ENCODE measurements at places on chromosomes 3 and 15. TPM values are rescaled to one million over a fixed set of nuclear protein-coding genes. Genes with fewer than 3 reads are reported as not detected.

The PCNP gene
- polyA plus RNA-seq, result 197 TPM

The CYP19A1 gene
- polyA plus RNA-seq, result 0.37 TPM

The ZPLD1 gene
- polyA plus RNA-seq, result 0.74 TPM

The CCR1 gene
- polyA plus RNA-seq, result 1.9 TPM

The IL12A gene
- polyA plus RNA-seq, result 0.69 TPM

The CEP19 gene
- polyA plus RNA-seq, result 5.7 TPM

The SCAMP5 gene
- 21.7 TPM for polyA plus RNA-seq

The UROC1 gene
- polyA plus RNA-seq, result 0.09 TPM

The ETV5 gene
- 34.2 TPM for polyA plus RNA-seq

The NEK11 gene
- 25.7 TPM for polyA plus RNA-seq

The EOMES gene
- 0.16 TPM for polyA plus RNA-seq

The ALDH1A2 gene
- 353 TPM for polyA plus RNA-seq

The TTLL13 gene
- polyA plus RNA-seq, result not detected

All from renal cortex interstitium (tissue), 15 donors.